ENCODE measurements at places on chromosomes 16 and 17.

GRCh38 chr17:19753661-19754463 lies 5.8 kb upstream of the ALDH3A1 start:
- DNase-seq, result no peak

DNA sequence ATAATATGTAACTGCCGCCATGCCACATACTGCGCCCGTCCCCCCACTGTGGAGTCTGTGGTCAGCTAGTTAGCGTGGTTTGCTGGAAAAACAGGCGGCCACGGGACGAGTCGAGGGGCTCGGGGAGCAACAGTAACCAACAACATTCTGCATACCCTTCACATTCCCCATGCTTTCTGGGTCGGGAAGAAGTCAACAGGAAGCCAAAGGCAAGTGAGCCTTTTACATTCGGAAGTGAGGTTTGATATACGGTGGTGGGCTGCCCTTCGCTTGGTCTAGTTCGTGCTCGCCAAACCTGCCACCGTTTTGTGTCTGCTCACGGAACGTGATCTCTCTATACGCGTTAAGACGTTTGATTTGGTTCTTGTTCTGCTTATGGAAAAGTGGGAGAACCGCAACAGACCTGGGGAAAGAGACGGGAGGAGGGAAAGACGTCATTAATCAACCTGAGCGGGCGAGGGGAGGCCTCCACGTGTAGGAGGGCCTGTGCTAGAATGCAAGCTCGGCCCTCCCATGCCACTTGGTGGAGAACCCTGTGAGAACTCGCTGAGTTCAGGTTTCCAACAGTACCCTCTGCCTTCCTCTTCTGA lies 28.9 kb upstream of the CFAP20 start:
- DNase-seq, result no peak

- DNase-seq, result no peak
These were observed 148.3 kb downstream of the BANP start for GRCh38 chr16:88099563-88099890.

- no peak for DNase-seq
These were observed 1.5 kb downstream of the SLC38A8 start for GRCh38 chr16:84040823-84041820.

GRCh38 chr17:58303971-58304749 lies 23.4 kb upstream of the MPO start:
- DNase-seq, result peak; percentile 63

- DNase-seq, result no peak
These were observed 131.4 kb downstream of the WWOX start for GRCh38 chr16:78230832-78231231.

- peak; percentile 23 for DNase-seq
These were observed 219.2 kb downstream of the C16orf78 start for GRCh38 chr16:49592546-49593423.

Measured in CD4-positive, alpha-beta T cell treated with Interleukin-2 at 100 ng/mL for 4 hours (primary cell).